Stimulated activated CD8-positive, alpha-beta memory T cell treated with anti-CD3 and anti-CD28 coated beads, Interleukin-12 subunit alpha, Interleukin-12 subunit beta, amount 100 ng/mL, for 1 hour (primary cell): ENCODE measurements at places on chromosomes 5 and 9.

DNA sequence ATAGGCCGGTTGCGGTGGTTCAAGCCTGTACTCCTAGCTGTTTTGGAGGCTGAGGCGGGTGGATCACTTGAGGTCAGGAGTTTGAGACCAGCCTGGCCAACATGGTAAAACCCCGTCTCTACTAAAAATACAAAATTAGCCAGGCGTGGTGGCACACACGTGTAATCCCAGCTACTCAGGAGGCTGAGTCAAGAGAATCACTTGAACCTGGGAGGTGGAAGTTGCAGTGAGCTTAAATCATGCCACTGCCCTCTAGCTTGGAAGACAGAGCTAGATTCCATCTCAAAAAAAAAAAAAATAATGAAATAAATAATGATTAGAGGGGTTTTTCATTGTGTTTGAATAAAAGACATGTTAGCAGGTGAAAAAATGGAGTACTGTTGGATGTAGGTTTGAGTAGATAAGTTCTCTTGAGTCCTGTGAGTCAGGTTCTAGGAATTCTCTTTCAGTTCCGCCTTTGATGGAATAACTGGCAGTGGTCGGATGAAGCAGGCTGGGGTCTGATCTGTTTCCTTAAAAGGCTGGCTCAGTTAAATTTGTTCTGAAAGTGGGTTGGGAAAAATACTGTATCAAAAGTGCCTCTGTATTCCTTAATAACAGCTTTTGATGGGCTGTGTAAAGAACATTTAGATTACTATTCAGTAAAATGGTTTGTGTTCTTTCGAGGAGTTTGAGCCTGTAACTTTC, 73.2 kb downstream of the AOPEP start:
- DNase-seq: no peak

GRCh38 chr5:91521785-91522184, 138.7 kb upstream of the ARRDC3 start:
- DNase-seq: no peak

DNA sequence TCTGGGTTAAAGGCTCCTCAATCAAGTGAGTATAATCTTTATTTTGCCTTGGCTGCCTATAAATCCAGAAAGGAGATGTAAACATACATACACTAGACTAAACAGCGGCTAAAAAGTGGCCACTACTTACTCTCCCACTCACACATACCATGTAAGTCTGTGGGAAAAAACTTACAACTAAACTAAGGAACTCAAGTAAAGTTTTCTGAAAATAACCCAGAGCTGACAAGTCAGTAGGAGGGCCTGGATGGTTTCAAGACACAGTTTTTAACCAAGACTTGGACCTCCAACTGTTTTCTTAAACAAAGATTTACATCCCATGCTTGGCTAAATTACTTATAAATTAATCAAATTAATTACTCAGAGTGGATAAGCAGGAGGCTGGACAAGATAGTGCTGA, 64.5 kb downstream of the CEP120 start:
- DNase-seq: no peak

DNA sequence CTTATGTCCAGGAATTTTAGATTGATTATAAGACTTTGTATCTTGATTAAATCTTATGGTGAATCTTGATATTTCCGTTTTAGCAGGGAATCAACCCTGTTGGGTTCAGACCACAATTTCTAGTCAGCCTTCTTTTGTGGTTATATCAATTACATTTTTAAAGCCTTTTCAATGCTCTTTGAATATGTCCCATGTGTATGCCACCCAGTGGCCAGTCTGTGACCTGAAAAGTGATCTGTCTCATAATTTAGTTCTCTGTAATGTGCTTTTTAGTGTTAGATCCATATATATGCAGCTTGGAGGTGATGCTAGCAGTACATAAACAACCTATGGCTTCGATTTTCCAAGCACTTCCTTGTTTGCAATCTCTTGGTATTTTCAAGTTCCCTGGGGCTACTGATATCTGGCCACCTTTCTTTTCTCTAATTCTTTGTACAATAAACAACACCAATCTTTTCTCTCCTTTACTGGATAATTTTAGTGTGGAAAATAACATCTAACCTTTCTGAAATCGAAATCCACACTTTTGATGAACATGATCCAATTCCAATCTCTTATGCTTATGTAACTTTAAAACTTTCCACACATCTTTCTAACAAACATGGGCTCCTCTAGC, 28.8 kb downstream of the PDE8B start:
- no peak for DNase-seq

GRCh38 chr9:68777070-68777763, 72.2 kb downstream of the PIP5K1B start:
- no peak for DNase-seq

DNA sequence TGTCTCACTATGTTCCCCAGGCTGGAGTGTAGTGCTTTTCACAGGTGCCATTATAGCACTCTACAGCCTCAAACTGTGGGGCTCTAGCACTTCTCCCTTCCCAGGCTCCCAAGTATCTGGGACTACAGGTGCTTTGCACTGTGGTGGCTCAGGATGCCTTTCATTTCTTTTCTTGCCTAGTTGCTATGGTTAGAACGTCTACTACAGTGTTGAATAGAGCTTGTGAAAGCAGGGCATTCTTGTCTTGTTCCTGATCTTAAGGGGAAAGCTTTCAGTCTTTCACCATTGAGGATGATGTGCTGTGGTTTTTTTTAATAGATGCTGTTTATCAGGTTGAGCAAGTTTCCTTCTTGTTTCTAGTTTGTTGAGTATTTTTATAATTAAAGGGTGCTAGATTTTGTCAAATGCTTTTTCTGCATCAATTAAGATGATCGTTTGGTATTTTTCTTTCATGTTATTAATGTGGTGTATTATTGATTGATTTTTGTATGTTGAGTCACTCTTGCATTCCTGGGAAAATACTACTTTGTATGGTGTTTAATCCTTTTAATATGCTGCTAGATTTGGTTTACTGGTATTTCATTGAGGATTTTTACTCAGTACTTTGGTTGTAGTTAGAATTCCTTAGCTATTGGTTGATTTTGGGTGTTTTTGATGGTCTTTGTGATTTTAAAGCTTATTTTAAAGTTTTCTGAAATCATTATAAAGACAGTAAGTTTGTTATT, 35.6 kb downstream of the GPBP1 start:
- no peak for DNase-seq

GRCh38 chr5:133931546-133931945, 36.9 kb downstream of the C5orf15 start:
- no peak for DNase-seq

DNA sequence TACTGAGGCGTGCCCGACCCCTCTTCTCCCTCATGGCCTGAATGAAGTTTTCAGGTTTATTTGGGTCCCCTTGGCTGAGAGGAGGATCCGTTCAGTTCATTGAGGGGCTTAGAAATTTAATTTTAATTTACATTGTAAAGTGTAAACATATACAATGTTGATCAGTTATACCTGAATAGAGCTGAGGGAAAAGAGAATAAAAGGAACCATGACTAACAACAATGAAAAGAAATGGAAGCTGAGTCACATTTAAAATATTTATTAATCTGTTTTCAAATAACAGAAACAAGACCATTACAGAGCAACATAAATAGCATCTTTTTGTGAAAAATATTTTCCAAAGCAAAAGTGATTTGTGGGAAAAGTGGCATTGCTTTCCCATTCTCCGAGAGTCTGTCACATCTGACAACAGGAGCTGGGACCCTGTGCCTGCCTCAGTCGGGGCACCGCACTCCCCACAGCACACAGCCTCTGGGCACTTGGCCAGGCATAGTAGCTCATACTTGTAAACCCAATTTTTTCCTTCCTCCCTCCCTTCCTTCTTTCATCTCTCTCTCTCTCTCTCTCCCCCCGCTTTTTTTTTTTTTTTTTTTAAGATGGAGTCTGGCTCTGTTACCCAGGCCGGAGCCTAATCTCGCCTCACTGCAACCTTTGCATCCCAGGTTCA, 28.7 kb downstream of the PROP1 start:
- DNase-seq: no peak

GRCh38 chr5:92553326-92553725, 1027.7 kb downstream of the NR2F1-AS1 start:
- no peak for DNase-seq

DNA sequence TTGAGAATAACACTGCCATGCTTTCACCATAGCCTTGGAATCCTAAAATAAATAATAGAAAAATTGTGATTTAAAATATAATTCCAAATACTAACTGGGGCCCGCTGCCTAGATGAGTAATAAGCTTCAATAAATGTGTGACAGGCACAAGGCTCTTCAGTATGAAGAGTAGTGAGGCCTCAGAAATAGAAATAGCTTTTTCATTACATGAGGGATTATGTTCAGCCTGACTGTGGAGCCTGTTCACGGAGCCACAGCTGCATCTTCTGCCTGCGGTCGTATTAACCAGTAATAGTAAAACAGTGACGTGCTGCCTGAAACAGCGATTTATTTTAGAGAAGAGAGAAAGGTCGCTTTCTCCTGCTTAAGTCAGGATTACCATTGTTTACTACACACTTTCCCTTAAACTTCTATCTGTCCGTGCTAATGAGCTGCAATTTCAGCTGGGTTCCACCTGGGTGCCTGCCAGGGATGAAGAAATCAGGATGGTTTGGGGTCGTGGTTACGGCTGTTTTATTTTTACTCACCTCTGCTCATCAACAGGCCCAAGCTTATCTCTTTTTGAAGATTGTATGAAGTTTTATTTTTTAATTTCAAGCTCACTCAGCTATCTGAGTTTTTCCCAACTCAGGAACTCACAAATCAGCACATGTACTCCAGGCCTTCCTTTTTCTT, 284.9 kb upstream of the WWC1 start:
- no peak for DNase-seq

DNA sequence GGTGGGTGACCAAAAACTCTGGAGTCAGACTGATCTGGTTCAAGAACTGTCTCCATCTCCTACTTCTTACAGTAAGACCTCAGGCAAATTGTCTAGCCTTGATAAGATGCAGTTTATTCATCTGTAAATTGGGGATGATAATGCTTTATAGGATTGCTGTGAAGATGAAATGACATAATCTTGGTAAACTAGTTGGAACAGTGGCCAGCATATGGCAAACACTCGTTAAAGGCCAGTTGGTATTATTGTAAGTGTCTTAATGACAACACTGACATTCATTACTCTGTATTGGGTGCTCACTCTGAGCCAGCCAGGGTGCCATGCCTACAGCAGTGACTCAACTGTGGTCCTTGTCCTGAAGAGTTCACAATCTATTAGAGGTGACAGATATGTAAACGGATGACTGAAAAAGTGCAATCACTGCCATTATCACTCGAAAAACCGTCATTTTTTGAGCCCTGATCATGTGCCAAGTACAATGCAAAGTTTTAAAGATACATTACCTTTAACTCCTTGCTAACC, 84.9 kb upstream of the HSPA9 start:
- DNase-seq: no peak

GRCh38 chr9:27382308-27382707, 85.4 kb upstream of the EQTN start:
- no peak for DNase-seq

GRCh38 chr5:59800347-59800893, 93.1 kb downstream of the PDE4D start:
- DNase-seq: no peak
